ENCODE measurements at places on chromosomes 12 and 14. TPM values are rescaled to one million over a fixed set of nuclear protein-coding genes. Genes with fewer than 3 reads are reported as not detected.

DNA sequence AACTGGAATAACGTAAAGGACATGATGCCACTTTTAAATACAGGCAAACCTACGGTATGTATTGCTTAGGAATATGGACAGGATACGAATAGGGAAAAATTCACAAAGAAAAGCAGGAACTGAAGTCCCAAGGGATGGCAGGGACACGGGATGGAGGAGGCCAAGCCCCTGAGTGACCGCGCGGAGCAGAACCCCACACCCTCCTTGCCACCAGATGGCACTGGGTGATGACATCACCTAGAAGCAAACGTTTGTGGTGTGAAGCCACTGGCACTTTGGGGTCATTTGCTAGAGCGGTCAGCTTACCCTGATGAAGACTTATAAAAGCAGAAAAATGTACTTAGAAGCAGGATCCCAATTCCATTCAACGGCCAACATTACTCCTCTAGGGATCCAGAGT is 9.4 kb downstream of the DHX37 start:
- peak; percentile 9 for DNase-seq

DNA sequence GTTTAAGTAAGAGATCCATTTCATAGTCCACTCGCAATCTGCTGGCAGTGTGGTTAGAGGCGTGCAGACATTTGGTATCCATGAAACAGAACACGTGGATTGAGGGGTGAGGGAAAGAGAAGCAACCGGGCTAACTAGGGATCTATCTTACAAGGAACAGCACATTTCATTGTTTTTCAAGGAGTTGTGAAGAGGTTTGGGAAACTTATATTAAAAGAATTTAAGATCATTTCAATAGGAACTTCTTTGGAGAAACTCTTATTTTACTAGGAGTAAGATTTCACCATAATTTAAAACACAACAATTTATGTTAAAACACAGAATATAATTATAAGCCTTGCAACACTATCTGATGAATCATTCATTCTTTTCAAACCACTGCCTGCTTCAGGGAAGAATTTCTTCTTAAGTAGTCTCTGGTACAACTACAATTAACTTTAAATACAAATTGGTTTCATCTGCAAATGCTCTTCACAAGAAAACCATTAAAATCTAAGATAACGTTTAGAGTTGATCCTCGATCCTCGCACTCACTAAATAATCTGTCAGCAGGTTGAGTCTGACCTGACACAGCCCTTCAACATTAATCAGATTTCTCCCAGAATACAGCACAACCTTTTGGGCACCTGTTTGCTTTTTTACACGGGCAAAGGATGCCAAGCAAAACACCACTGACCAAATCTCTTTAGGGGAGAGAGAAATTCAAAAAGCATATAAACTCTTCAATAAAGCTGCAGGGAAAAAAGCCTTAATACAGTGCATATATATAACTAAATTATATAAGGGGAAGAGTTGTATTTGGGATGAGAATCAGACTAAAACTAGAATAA is 27.3 kb downstream of the PPTC7 start:
- no peak for DNase-seq

- no peak for DNase-seq
These were observed 44.2 kb downstream of the LGMN start for GRCh38 chr14:92704036-92704804.

FGF23 gene
- 0.58 TPM for total RNA-seq

ARHGEF25 gene
- total RNA-seq, result 17.3 TPM

KCNK10 gene
- 11.0 TPM for total RNA-seq

TMPRSS12 gene
- total RNA-seq, result not detected

ATL1 gene
- 7.3 TPM for total RNA-seq

Measured in neural progenitor cell (in vitro differentiated cells).